ENCODE measurements at places on chromosomes 5 and 9.

GRCh38 chr9:93942161-93942560 lies 13.0 kb downstream of the BARX1 start:
- no peak for DNase-seq

DNA sequence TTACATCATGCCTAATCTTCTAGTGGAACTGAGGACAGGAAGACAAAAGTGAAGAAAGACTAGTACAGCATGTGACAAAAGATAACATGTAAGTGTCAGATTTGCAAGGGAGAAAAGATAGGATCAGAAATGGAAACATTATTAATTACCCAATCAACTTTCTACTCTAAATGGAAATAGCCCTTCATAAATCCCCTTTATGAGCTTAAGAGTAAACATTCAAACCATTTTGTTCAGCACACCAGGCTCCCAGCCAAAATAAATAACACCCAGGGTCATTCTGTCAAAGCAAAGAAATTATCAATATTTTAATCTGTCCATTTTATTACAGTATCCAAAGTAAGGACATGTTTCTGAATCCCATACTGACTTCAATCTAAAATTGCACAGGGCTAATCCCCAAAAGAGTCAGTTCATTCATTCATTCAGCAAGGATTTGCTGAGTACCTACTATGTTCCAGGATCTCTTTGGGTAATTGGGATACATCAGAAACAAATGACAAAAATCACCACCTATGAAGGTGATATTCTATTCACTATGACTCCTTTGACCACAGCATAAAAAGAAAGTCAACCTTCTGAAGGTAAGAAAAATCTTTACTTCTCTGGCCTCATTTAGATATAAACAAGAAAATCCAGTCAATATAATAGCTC lies 5.3 kb downstream of the PRELID2 start:
- no peak for DNase-seq

- no peak for DNase-seq
Observed at GRCh38 chr5:91474201-91474600, 91.1 kb upstream of the ARRDC3 start.

DNA sequence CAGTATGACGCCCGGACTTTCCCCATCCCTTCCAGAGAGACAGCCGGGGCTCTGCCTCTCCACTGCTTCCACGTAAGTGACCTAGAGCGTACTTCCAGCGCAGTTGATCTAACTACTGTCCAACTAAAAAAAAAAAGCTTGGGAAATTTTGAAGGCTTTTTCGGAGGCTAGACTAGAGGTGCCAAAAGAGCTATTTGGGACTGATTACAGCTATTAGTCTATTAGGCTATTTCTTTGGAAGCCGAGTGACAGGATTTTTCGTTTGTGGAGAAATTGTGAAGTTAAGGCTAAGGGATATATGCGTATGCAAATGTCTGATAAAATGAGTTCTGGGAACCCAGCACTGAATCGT lies 1.5 kb downstream of the CCNO start:
- DNase-seq, result no peak

DNA sequence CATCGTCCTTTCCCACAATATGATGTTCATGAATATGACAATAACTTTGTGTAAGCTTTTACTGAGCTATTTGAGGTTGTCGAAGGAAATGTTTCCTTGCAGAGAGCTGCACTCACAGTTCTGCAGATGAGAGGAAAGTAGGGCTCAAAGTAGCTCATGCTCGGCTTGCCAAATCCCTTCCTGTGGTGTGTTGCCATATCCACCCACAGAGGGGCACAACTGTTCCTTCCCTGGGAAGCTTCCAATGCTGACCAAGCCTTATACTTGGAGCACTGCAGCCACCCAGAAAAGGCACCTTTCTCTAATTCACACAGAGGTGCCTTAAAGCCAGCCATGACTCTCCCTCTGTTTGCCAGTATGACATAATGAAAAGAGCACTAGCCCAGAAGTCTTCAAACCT lies 390.3 kb downstream of the CAAP1 start:
- DNase-seq, result no peak

- no peak for DNase-seq
Observed at GRCh38 chr5:143462431-143462830, 58.9 kb upstream of the NR3C1 start.

GRCh38 chr9:91781906-91782305 lies 168.1 kb downstream of the ROR2 start:
- no peak for DNase-seq

- DNase-seq, result no peak
Observed at GRCh38 chr5:71576241-71576640, 10.9 kb upstream of the MCCC2 start.

- DNase-seq, result no peak
Observed at GRCh38 chr5:108418197-108418596, 36.3 kb upstream of the FBXL17 start.

DNA sequence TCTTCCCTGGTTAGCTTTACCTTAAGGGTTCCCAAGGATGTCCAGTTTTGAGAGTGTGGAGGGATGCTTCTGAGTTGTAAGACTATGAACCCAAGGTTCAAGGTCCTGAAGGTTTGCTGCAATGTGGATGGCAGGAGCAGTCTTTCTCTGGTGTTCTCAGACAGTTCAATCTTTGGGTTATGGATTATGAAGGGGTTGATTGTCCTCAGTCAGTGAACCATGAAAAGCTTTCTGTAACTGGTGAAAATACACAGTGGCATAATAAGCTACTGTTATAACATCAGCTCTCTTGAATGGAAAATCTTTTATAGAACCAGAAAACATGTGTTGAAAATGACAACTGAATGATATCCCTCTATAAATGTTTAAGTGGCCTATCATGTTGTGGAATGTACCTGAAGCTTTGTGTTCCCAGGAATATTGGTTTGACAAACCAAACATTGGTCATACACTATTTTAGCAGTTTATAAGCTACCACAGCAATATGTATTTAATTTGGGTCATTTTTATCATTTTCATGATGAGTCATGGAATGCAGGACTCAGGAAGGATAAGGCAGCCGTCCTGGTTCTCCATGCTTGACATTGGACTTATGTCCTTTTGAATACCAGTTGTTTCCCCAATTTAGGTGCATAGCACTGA lies 1041.8 kb upstream of the ARRDC3 start:
- DNase-seq, result no peak

DNA sequence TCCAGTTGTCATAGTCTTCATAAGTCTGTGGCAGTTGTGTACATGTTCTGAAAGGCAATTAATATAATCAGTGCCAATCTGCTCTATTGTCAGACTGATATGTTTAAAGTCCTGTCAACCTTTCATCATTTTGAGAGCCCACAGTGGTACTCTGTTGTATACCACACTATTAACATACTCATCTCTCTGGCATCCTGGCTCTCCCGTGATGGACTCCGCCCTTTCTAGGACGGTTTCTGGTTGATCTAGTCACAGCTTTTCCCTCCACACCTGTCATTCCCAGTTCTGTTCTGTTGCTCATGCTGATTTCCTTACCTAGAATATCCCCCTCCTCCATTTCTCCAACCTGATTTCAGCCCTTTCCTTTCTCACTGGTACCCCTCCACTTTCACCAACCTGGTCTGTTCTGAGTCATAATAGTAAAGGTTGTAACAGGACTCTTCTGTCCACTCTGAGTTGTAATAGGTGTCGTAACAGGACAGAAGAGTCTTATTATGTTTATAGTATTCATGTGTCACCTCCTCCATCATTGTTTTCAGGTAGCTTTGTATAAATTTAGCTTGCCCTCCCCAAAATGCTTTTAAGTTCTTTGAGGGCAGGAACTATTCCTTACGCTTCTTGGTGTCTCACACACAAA lies 4.1 kb downstream of the PTCD2 start:
- DNase-seq, result no peak

GRCh38 chr5:96838201-96839070 lies 30.7 kb upstream of the ERAP1 start:
- no peak for DNase-seq

DNA sequence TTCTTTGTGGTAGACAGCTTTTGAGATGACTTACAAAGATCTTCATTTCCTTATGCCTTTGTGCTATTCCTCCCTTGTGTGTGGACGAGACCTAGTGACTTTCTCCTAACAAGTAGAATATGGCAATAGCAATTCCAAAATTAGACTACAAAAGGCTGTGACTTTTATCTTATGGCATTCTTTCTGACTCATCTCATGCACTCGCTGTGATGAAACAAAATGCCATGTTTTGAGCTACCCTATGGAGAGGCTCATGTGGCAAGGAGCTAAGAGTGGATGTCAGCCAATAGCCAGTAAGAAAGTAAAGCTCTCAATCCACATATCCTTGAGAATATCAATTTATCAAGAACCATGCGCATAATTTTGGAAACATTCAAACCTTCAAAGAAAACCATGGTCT lies 380.5 kb upstream of the SMC2 start:
- no peak for DNase-seq

- DNase-seq, result no peak
Observed at GRCh38 chr9:72945391-72945790, 7.5 kb downstream of the ALDH1A1 start.

GRCh38 chr5:36948041-36948440 lies 71.5 kb downstream of the NIPBL start:
- no peak for DNase-seq

DNA sequence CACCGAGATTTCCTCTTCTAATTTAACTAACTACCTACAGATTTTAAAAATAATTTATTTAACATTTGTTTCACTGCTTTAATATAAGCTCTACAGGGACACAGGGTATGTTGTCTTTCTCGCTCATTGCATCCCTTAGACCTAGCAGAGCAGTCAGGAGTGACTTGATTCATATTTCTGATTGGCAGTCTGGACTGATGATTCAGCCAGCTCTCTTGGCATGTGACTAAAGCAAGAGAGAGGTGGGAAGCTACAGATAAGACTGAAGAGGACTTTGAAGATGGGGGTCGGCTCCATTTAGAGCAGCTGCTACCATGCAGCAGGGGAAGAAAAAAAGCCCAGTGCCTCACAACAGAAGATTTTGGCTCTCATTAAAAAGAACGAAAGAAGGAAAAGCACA lies 173.4 kb upstream of the STK32A start:
- DNase-seq, result no peak

- DNase-seq, result no peak
Observed at GRCh38 chr5:102527547-102527946, 28.7 kb upstream of the SLCO6A1 start.

DNA sequence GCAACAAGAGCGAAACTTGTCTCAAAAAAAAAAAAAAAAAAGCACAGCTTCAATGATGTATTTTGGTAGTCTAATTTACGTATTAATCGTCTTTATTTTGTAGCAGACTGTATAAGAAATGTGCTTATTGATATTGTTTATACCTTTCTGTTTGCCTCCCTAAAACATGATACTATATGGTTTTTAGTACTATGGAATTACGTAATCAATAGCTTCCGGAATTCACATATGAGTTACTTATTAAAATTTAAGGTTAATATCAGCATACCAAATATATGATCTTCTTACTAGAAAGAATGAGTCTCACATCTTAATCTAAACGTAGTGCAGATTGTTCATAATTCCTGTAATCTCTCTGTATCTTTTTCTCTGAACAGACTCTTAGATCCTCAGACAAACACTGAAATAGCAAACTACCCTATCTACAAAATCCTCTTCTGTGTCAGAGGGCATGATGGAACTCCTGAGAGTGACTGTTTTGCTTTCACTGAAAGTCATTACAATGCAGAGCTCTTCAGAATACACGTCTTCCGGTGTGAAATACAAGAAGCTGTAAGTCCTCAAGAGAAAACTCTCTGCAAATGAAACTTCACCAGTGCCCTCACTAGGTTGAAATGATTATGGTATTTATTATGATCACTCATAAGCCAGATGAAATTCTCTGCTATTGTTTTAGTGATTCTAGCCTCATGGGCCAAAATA lies 44.4 kb upstream of the GPR21 start:
- DNase-seq, result no peak

- DNase-seq, result peak; percentile 32
Observed at GRCh38 chr5:142783601-142784341, 13.6 kb downstream of the ARHGAP26 start.

GRCh38 chr9:12698266-12698665 lies 5.1 kb downstream of the TYRP1 start:
- no peak for DNase-seq

- DNase-seq, result no peak
Observed at GRCh38 chr5:28542987-28543386, 1504.6 kb upstream of the CDH9 start.

- DNase-seq, result no peak
Observed at GRCh38 chr9:127197861-127198430, 66.6 kb upstream of the GARNL3 start.

GRCh38 chr5:149496166-149496565 lies 55.1 kb downstream of the CSNK1A1 start:
- DNase-seq, result no peak

GRCh38 chr5:42020788-42021530 lies 95.9 kb downstream of the FBXO4 start:
- DNase-seq, result no peak

DNA sequence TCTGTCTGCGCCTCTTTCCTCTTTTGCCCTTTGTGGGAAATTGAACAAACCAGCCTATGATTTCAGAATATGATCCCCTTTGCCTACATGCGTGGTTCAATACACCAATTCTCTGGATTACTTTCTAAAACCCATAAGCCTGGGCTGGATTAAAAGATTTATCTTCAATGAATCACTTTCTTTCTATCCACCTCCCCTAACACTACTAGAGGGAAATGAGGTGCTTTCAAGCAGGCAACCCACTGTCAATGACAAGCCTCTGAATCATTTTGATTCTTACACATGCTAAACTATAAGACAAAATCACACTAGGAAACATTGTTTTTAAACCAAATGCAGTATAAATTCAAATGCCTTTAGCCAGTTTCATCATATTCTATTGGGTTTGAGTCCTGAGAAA lies 257.5 kb downstream of the AGTPBP1 start:
- DNase-seq, result no peak

DNA sequence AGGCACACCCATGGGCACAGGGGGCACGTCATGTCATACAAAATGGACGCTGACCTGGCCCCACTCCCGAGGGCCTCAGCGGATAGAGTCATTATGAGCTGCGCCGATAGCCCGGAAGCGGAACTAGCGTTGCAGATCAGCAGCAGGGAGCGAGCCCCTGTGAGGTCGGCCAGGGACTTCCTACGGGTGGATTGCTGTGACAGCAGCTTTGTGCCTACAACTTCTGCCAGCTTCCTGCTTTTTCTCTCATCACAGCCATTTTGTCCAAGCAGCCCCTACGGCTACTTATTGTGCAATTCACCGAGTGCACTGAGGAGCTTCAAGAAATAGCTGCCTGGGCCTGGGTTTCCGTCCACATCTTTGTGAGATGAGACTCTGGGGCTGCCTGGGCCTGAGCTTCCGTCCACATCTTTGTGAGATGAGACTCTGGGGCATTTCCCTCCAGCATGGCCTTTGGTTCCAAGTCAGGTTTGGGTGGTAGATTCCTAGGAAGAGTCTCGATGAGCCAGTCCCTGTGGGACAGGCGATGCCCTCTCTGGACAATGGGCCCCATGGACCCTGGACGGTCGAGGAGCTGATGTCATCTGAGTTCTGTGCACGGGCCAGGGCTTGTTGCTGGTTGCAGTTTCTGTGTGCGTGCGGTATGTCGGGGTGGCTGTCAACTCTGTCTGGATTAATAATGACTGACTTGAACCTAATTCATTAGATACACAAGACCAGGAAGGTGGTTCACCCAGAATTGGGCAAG lies 67.0 kb upstream of the GNE start:
- DNase-seq, result no peak

GRCh38 chr9:83956086-83956435 lies 24.0 kb downstream of the HNRNPK start:
- no peak for DNase-seq

- no peak for DNase-seq
Observed at GRCh38 chr9:31730398-31730797, 654.0 kb upstream of the ACO1 start.

GRCh38 chr5:80761176-80761575 lies 106.4 kb upstream of the DHFR start:
- DNase-seq, result no peak
